Stimulated activated CD8-positive, alpha-beta memory T cell treated with anti-CD3 and anti-CD28 coated beads, Interleukin-4, amount 100 ng/mL, for 48 hours (primary cell): ENCODE measurements at places on chromosomes 6 and 20.

GRCh38 chr20:6305536-6305935 is 182.7 kb upstream of the FERMT1 start:
- DNase-seq = no peak

DNA sequence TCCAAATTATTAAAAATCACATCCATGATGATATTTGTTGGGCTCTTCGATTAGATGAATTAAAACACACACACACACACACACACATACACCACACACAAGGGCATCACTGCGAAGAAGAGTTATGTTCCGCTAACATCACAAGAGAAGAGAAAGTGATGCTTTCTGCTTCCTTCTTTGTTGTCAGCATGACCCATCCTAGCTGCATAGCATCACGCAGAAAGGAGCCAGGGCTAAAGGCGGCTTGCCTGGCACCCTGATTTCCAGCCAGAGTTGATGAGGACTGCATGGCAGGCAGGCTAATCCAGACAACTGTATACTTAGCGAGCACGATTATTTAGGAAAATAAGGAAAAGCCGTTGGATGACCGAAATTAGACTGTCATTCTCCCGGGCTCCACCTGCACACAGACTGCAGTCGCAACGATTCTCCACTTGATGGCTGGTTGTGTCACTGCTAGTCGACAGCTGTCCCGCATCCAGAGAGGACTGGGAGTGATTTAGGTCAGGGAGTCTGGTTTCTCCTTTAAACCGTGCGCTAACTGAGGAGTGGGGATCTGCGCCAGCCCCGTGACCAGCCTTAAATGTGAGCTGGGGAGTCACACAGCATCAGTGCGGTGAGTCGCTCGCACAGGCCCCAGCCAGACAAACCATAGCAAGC is 70.6 kb upstream of the SOX4 start:
- no peak for DNase-seq

- DNase-seq = no peak
Measured at GRCh38 chr20:25214426-25214790, 18.9 kb downstream of the ENTPD6 start.

- no peak for DNase-seq
Measured at GRCh38 chr20:9321007-9321406, 193.4 kb upstream of the LAMP5 start.

GRCh38 chr6:29965873-29966601 is 23.7 kb downstream of the HLA-A start:
- peak; percentile 57 for DNase-seq

- no peak for DNase-seq
Measured at GRCh38 chr6:150568560-150568959, 31.1 kb upstream of the PLEKHG1 start.

GRCh38 chr20:61487346-61487996 is 235.4 kb downstream of the CDH4 start:
- no peak for DNase-seq

GRCh38 chr20:13220194-13220903 is 725 bp upstream of the ISM1 start:
- peak; percentile 50 for DNase-seq

GRCh38 chr20:48006036-48006833 is 221.0 kb upstream of the SULF2 start:
- no peak for DNase-seq

DNA sequence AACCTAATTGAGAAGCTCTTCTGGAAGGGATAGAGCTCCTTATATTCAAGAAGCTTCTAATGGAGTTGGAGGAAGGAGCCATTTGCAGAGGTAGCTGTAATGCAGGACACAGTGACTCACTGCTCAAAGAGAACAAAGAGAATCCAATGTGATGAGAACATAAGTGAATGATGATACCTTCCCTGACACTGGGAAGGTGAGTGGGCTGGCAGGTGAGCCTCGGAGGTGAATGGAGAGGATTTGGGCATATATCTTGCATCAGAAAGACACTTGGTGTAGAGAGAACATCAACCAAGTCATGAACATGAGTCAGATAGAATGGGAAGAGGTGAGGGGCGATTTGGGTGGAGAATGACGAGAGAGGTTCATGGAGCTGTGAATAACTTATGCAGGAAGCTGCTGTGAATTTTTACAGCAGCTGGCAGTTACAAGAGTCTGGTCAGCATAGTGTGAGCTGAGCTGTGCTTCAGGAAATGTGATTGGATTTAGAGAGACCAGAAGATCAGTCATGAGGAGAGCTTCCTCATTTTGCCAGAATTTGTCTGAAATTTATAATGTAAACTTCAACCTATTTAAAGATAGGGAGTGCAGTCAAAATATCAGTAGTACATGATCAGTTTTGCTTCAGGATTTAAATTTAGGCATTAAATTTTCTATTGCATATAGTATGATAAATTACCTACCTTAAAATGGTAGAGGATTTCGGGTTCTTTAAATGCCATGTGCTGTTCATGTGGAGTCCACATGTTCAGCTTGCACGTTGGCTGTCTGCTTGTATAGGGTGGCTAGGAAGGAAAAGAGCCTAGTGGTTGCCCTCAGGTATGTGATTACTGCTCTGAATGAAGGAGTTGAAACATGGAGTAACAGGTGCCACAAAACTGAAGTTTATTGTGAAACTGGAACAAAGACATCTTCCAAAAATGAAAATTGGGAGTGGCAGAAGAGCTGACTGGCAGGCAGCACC is 59.2 kb upstream of the KIF25 start:
- no peak for DNase-seq

GRCh38 chr6:25250878-25251277 is 28.3 kb upstream of the CARMIL1 start:
- DNase-seq = peak; percentile 32

GRCh38 chr6:97086781-97087180 is 162.3 kb downstream of the KLHL32 start:
- no peak for DNase-seq

- DNase-seq = peak; percentile 91
Measured at GRCh38 chr20:36199345-36200257, 36.7 kb upstream of the AAR2 start.

DNA sequence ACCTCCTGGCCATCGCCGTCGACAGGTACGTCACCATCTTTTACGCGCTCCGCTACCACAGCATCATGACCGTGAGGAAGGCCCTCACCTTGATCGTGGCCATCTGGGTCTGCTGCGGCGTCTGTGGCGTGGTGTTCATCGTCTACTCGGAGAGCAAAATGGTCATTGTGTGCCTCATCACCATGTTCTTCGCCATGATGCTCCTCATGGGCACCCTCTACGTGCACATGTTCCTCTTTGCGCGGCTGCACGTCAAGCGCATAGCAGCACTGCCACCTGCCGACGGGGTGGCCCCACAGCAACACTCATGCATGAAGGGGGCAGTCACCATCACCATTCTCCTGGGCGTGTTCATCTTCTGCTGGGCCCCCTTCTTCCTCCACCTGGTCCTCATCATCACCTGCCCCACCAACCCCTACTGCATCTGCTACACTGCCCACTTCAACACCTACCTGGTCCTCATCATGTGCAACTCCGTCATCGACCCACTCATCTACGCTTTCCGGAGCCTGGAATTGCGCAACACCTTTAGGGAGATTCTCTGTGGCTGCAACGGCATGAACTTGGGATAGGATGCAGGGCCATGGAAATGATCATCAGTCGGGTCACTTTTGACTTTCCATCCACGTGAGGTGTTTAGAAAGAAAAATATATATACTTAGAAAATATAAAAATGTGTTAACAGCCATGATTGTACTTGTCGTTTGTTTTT is 868 bp downstream of the MC3R start:
- peak; percentile 62 for DNase-seq

GRCh38 chr6:69985180-69985579 is 118.8 kb downstream of the COL19A1 start:
- no peak for DNase-seq

GRCh38 chr6:3446184-3446583 is 10.7 kb downstream of the SLC22A23 start:
- no peak for DNase-seq

DNA sequence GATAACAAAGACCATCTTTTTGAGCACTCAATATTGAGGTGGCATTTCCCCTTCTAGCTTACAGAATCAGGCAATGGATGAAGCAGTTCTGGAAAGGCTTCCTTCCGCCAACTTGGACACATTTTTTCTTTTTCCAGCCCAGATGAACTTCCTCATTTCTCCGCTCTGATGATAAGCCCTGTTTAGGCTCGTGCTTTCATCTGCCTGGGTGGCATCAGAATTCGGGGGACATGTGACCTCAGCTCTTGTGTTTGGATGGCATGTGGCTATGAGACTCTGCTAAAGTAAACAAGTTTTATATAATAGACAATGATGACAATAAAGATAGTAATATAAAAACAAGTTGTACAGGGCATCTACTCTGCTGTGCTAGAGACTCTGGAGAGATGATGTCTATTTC is 796.7 kb downstream of the DHX35 start:
- DNase-seq = no peak

GRCh38 chr6:168520233-168520632 is 79.2 kb downstream of the SMOC2 start:
- no peak for DNase-seq

DNA sequence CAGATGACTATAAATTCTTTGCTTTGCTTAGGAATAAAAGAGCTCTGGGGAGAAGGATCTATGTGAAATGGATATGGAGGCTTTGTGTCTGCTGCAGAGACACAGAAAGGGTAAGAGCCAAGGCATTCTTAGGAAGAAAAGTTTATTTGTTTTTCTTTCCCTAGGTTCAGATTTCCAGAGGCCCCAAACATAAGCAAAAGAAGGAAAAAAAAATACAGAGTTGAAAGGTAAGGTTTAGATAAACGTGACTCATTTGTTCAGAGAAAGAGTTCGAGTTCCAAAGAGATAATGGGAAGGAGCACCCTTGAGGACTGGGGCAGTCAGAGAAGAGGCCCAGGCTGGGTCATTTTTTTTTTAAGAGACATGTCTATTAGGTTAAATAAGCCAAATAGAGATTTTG is 27.4 kb upstream of the BMP5 start:
- no peak for DNase-seq

DNA sequence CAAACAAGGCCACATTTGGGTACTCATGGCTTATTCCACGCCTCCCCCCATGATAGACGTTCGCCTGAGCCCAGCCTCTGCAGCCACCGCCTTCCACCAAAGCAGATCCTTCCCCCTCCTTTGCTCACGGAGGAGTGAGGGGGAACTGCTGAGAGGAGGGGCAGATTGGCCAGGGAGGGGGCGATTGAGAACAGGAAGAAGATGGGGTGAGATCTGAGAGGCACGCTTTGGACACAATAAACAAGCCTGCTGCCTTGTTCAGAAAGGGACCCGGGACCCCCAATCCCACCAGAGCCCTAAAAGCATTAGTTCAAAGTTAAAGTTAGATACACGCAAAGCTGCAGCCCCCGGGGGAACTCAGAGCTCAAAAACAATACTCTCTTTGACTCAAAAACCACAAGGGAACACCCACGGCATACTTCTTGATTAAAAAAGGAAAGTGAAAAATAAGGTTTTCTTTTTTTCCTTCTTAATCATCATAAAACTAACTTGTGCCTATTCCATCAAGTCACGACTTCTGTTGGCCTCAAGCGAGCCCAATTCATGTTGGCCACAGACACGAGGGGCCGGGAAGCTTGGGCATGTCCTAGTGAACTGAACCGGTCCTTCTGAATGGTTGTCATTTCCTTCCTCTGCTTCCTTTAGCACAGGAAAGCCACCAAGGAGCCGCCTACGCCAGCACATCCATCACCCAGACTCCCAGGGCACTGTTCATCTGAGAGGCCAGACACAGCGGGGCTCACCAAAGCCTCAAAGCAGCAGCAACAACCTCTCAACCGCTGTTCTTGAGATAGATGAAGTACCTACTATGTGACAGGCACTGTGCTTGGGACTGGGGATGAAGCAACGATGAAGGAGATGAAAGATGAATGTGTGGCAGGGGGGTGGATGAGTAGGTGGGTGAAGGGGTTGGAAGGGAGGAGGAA is 44.7 kb downstream of the NFATC2 start:
- DNase-seq = peak; percentile 76

DNA sequence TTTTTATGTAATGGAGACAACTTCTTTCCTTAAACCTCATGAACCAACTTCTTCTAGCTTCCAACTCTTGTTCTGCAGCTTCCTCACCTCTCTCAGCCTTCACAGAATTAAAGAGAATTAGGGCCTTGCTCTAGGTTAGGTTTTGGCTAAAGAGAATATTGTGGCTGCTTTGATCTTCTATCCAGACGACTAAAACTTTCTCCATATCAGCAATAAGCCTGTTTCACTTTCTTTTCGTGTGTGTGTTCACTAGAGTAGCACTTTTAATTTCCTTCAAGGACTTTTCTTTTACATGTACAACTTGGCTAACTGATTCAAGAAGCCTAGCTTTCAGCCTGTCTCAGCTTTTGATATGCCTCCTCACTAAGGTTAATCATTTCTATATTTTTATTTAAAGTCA is 596.1 kb upstream of the NRSN1 start:
- DNase-seq = no peak

- DNase-seq = no peak
Measured at GRCh38 chr6:169096388-169096787, 157.3 kb downstream of the THBS2 start.

DNA sequence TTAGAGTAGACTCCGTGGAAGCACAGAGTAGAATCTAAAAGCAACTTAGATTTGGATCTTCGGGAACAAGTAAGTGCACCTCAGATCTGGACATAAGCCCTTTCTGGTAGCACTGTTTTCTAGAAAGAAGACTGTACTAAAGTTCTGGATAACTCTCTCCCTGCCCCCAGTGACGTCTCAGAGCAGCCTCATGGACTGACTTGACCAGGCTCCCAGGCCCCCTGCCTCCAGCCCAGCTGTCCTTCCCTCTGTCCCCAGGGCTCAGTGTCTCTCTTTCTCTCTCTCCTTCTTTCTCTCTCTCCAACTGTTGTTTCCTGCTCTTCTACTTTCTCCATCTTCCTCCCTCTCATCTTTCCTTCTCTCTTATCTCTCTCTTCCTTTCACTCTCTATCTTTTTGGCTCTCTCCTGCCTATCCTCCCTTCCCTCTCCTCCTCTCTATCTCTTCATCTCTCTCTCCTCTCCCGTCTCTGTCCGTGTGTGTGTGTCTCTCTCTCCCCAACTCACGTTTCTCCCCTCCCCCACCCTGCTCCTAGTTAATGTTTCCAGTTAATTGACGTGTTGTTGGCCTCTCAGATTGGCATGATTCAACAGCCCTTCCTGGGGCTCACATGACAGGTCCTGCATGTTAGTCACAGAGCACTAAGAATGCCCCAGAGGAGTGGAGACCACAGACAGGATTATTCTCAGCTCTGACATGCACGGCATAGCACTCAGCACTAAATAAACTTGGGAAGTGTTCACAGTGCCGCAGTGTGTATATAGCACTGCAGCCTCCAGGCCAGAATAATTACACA is 180.4 kb upstream of the FOXQ1 start:
- DNase-seq = no peak

GRCh38 chr6:137793805-137794515 is 73.1 kb upstream of the TNFAIP3 start:
- DNase-seq = no peak

DNA sequence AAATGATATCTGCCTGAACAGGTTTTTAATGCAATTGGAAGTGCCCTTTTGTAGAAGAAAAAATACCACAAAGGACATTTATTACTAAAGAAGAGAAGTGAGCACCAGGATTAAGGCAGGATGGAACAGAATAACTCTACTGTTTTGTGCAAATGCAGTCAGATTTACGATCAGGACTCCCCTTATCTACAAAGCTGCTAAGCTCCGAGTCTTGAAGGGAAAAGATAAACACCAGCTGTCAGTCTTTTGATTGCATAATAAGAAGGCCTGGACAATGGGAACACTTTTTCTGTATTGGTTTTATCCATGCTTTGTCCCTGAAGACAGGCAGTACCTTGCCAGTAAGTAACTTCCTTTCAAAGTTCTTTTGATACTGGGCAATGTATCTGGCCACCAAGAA is 797.9 kb upstream of the SLC35B3 start:
- no peak for DNase-seq
